Stimulated activated CD8-positive, alpha-beta memory T cell treated with anti-CD3 and anti-CD28 coated beads, Interleukin-4, amount 100 ng/mL, for 48 hours (primary cell): ENCODE measurements at places on chromosomes 3 and 15.
A peak's percentile ranks its signal among the peaks of the same experiment; 100 is the strongest.

DNA sequence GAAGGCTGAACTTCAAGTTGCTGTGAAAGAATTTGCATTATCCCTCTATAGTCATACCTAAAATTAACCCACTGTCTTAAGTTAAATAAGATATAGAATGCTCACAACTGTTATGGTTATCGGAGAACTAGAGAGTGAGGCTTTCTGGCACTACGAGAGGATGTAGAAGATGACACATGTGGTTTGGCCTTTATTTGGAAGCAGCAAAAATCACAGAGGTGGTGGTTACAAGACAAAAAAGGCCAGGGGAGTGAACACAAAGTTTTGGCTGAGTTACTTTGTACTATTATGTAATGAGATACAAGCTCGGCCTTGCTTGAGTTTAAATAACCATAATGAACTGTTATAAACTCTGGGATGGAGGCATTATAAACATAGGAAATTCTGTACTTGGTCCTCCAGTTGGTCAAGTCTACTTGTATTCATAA is 78.3 kb upstream of the ICE2 start:
- no peak for DNase-seq

DNA sequence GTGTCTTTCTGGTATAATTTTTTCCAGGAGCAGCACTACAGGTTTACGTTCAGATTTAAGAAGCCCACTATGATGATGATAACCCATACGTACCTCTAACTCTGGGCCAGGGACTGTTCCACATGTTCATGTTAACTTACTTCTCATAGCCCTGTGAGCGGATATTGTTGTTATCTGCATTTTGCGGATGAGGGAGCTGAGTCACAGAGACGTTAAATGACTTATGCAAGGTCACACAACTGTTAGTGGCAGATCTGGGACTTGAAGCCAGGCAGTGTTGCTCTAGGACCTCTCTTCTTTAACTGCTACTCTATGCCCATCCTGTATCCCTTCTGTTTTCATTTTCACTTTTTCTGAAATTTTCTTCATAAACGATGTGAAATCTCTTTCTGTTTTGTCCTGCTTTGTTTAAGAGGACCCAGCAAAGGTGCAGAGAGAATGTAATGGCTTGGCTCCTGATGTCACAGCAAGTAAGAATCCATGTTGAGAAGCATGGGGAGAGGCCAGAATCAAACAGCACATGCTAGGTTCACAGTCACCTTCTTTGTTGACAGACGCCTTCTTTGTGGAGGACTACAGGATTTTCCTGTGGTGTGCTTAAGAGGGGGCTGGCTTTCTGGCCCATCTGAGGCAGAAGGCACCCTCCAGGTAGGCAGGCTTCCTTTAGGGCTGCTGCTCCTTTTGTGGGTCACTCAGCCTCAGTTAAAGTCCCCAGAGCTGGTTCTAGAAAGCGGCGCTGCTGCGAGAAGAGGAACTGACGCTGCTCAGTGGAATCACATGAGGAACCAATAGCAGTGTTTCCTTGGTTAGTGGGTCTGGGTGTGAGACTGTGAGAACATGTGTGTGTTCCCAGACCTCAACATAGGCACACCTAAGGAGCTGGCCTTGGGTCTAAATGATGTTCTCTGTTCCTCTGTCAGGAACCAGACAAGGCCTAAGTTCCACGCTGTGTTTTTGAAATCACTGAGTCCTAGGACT is 121.6 kb downstream of the TMEM108 start:
- no peak for DNase-seq

GRCh38 chr3:124295362-124295761 is 303.4 kb upstream of the ROPN1 start:
- DNase-seq = no peak

DNA sequence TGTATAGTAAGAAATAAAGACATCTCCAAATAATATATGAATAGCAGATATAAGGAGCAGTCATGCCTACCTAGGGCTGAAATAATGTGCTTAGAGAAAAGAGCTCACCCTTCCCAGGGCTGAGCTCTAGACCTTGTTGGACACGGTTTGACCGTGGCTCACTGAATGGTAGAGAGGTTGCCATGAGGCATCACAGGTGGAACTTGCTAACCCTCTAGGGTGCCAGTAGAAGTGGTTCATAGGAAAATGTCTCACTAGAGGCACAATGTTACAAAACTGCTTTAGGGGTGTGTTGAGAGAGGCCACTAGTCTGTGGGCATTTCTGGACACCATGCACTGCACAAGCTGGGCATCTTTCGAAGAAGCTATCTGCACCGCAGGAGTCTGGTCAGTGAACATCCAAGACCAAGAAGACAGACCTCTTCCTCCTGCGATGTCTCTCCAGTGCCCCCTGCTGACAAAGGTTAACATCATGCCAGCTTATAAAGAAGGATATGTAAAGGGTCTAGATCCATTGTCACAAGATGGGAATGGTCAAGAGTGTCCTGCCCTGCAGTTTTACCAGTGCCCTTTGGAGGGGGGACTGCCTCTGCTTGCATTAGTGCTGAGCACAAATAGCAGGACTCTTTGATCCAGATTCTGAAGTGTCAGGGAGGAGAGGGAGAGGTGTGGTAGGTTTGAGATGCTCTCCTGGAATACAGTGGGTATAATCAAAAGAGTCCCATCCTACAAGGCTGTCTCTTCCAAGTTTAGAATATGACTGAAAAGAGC is 266.8 kb downstream of the ZNF385D start:
- DNase-seq = peak; percentile 21
